ENCODE measurements at places on chromosomes 12 and 14.
A peak's percentile ranks its signal among the peaks of the same experiment; 100 is the strongest.

- no peaks in the 10 kb centered on the region for H3K4me1 ChIP-seq
- DNase-seq: no peak
- H3K27ac ChIP-seq: no peak overlapping the region
- no peak overlapping the region for H3K4me3 ChIP-seq
Observed at GRCh38 chr14:22386924-22387775, 201.9 kb downstream of the DAD1 start.

GRCh38 chr14:60326274-60326673 is 77.3 kb downstream of the PPM1A start:
- H3K27ac ChIP-seq: no peak overlapping the region
- no peak for DNase-seq
- H3K27me3 ChIP-seq: peaks cover 20% of the 10 kb centered on the region
- H3K4me3 ChIP-seq: no peak overlapping the region
- peaks cover 22% of the 10 kb centered on the region for H3K4me1 ChIP-seq
- H3K36me3 ChIP-seq: no peaks in the 10 kb centered on the region

DNA sequence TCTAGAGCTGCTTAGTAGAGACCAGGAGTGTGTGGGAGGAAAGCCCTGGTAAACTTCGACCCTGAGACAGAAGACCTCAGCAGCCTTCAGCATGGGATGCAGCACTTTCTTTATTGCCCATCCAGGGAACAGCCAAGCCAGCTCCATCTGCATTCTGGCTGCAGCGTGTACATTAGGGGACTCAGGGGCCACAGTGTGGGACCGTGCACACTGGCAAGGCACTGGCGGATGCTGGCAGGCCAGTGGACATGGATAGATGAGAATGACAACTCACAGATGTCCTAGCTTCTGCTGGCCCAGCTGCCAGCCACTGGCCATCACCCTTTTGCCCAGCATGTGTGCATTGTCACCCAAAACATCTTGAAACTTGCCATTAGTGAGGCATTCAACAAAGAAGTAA is 12.5 kb downstream of the PLD4 start:
- no peak overlapping the region for H3K27ac ChIP-seq
- DNase-seq: no peak
- no peak overlapping the region for H3K4me3 ChIP-seq
- H3K4me1 ChIP-seq: no peaks in the 10 kb centered on the region

DNA sequence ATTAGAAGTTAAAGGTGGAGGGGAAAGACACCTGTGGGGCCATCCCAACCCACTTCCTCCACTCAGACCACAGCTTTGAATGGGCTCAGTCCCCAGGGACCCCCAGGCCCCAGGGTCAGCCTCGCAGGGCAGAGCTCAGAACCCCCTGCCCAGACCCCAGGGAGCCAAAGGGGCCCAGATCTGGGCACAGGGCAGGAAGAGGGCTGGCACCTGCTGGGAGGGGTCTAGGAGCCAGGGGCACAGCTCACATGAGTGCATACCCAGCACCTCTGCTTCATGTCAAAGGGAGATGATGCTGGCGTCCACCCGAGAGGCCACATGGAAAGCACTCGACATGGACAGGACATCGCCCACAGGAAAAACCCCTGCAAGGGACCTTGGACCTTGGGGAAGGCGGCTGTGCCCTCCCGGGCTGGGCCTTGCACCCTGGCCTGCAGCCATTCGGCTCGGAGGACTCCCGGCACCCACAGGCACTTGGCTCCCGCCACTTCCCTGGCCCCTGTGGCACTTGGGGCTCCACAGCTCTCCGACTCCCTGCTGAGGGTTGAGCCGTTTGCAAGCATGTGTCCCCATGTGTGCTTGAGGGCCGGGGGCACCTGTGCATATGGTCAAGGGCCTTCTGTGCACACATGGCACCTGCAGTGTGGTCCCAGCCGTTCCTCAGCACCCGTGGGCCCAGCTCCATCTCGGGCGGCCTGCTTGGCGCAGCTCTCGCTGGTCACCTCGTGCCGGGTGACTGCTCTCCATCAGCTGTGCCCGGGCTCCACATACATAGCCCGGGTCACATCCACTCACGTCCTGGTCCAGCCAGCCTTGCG is 7.8 kb upstream of the AMN start:
- no peaks in the 10 kb centered on the region for H3K36me3 ChIP-seq
- no peak overlapping the region for H3K4me3 ChIP-seq
- peaks cover 9% of the 10 kb centered on the region for H3K4me1 ChIP-seq
- no peaks in the 10 kb centered on the region for H3K27me3 ChIP-seq
- H3K27ac ChIP-seq: no peak overlapping the region

DNA sequence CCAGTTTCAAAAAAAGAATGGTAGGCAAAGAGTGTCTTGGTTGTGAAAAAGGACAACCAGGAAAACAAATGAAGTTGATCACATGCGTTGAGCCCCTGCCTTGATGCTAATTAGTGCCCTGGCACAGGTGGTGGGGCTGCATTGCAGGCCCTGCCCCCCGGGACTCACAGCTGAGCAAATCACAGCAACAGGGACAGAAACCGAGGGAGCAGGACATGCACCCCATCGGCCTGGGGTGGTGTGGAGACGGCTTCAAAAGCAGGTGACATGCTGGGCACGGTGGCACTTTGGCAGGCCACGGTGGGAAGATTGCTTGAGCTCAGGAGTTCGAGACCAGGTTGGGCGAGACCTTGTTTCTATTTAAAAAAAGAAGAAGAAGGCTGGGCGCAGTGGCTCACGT is 1.1 kb upstream of the PAPLN start:
- H3K4me1 ChIP-seq: peaks cover 9% of the 10 kb centered on the region
- peaks cover 66% of the 10 kb centered on the region for H3K27me3 ChIP-seq
- H3K36me3 ChIP-seq: no peaks in the 10 kb centered on the region
- no peak for DNase-seq

DNA sequence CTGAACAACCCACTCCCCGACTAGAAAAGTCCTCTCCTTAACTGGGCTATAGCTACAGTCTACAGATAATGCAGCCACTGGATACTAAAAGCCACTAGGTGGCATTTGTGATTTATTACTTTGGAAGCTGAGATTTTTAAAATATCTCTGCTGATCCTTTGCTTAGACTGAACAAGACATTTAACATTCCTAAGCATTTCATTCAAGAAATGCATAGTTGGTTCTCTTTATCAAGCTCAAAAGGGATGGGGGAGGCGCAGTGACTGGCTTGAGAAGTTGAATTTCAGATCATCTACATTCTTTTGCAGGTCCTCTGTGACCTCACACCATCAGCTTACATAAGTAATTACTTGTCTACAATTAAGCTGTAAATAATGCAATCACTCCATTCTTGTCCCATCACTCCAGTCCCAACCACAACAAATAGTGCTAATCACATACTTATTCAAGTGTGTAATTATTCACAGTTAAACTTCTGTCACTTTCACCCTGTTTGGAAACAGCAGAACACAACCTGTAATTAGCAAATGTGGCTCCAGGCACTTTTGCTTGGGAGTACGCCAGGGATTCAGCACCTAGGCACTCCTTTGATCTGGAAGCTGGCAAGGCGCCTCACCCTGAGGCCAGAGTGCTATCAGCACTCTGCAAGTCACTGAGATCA is 203.6 kb downstream of the NOVA1 start:
- no peaks in the 10 kb centered on the region for H3K27me3 ChIP-seq
- DNase-seq: no peak
- no peaks in the 10 kb centered on the region for H3K36me3 ChIP-seq
- no peak overlapping the region for H3K27ac ChIP-seq
- H3K4me1 ChIP-seq: no peaks in the 10 kb centered on the region
- H3K4me3 ChIP-seq: no peak overlapping the region

DNA sequence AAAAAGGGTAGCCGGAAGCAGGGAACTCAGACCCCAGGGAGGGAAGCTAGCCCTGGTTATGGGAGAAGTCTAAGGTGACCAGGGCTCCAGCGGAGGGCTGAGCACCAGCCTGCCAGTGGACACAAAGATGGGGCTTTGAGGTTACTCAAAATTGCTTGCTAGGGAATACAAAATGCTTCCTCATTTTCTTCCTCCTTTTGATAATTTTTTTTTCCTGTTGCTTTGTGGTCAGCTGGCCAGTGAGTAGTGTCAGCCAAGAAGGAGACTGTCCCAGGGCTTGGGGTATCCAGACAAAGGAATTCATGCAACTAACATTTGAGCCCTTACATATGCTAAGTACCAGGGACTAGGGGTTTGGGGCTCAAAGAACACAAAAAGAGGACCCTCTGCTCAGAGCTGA is 206.2 kb downstream of the PPM1H start:
- H3K27ac ChIP-seq: no peak overlapping the region
- no peak overlapping the region for H3K4me3 ChIP-seq
- DNase-seq: no peak
- no peaks in the 10 kb centered on the region for H3K4me1 ChIP-seq

DNA sequence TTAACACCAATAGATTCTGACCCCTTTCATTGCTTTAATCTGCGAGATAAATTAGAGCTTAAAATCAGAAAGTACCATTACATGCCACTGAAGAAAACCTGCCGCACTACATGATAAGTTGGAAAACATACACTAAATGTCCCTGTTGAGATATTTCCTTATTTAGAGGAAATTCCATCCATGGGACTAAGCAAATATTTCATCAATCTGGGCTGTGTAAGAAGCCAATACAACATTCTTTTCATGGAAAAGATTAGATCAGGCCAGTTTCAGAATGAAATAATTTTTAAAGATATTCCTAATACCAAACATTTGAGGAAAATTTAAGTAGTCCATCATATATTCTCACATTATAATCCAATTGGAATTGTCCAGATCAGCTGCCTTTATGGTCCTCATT is 112.8 kb downstream of the LLPH start:
- no peak for DNase-seq
- peaks cover 6% of the 10 kb centered on the region for H3K27me3 ChIP-seq
- H3K36me3 ChIP-seq: no peaks in the 10 kb centered on the region
- no peaks in the 10 kb centered on the region for H3K4me1 ChIP-seq

GRCh38 chr12:22881878-22882385 is 257.0 kb downstream of the ETNK1 start:
- no peak for DNase-seq
- H3K27ac ChIP-seq: no peak overlapping the region
- no peak overlapping the region for H3K4me3 ChIP-seq

DNA sequence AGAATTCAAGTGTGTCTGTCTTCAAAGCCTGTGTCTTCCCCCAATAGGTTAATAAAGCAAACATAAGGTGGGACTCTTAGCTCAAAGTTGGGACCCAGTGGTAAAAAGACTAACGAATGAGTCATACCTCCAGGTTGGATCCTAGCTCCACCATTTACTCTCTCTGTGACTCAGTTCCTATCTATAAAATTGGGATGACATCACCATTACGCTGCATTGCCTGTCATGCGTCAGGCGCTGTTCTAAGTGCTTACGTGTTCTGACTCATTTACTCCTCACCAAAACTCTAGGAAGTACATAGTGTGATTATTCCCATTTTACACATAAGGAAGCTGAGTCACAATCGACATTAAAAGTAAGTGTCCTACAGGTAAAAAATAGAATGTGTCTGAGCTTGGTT is 915.8 kb downstream of the VRK1 start:
- no peak overlapping the region for H3K27ac ChIP-seq
- peaks cover 31% of the 10 kb centered on the region for H3K4me1 ChIP-seq
- H3K27me3 ChIP-seq: no peaks in the 10 kb centered on the region

GRCh38 chr12:6966351-6966750 is 4.1 kb downstream of the PHB2 start:
- no peak for DNase-seq
- H3K4me1 ChIP-seq: peaks cover 65% of the 10 kb centered on the region
- H3K27ac ChIP-seq: peak overlapping the region; percentile 47

- H3K4me1 ChIP-seq: peaks cover 6% of the 10 kb centered on the region
- no peaks in the 10 kb centered on the region for H3K27me3 ChIP-seq
- H3K4me3 ChIP-seq: no peak overlapping the region
- peaks cover 4% of the 10 kb centered on the region for H3K36me3 ChIP-seq
- DNase-seq: no peak
- no peak overlapping the region for H3K27ac ChIP-seq
Observed at GRCh38 chr12:71671816-71672215, 7.7 kb downstream of the THAP2 start.

DNA sequence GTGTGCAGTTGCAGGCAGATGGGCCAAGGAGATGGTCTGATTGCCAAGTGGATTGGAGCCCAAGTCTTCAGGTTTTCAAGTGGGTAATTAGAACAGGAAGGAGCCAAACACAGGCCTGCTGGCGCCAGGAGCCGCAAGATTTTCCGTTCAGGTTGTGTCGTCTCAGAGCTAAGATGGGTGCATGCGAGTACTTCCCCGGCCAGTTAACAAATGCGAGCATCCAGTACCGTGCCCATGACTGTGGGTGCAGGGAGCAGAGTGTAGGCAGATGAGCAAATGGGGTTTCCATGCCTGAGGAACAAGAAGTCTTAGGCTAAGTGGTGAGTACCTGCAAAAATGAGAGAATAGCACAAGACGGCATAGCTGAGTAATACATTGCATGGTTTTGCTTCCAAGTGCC is 90.5 kb downstream of the CHST11 start:
- H3K27me3 ChIP-seq: no peaks in the 10 kb centered on the region
- H3K27ac ChIP-seq: no peak overlapping the region
- H3K4me1 ChIP-seq: peaks cover 51% of the 10 kb centered on the region

GRCh38 chr12:47312808-47313426 is 233.2 kb upstream of the AMIGO2 start:
- no peak for DNase-seq
- peaks cover 49% of the 10 kb centered on the region for H3K4me1 ChIP-seq
- H3K4me3 ChIP-seq: no peak overlapping the region
- peaks cover 18% of the 10 kb centered on the region for H3K36me3 ChIP-seq

DNA sequence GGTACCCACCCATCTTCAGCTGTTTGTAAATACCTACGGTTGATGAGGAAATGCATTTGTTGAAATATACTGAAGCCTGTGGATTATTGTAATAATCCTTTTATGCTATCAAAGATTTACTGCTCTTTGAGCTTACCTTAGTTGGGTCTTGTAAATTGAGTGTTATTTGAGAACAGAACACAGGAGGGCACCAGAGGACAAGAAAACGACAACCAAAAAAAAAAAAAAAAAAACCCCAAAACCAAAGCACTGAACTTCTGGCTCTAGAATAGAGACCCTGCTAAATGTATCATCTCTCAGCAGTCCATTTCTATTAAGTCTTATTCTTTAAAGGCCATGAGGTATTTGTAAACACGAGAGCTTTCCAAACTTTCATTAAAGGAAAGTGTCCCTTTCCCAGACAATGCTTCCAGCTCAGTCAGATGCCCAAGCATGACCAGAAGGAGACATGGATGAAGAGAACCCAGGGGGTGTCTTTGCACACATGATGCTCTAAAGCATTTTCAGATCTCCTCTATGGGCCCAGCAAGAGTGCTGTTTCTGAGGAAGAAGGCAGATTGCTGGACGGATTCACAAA is 763.9 kb downstream of the NRXN3 start:
- no peak overlapping the region for H3K27ac ChIP-seq
- no peaks in the 10 kb centered on the region for H3K27me3 ChIP-seq
- DNase-seq: no peak
- no peak overlapping the region for H3K4me3 ChIP-seq
- H3K4me1 ChIP-seq: no peaks in the 10 kb centered on the region

GRCh38 chr12:45585522-45586230 is 143.8 kb upstream of the ARID2 start:
- no peak overlapping the region for H3K4me3 ChIP-seq
- peaks cover 3% of the 10 kb centered on the region for H3K27me3 ChIP-seq
- no peak overlapping the region for H3K27ac ChIP-seq
- no peak for DNase-seq

All from activated CD8-positive, alpha-beta T cell treated with anti-CD3 and anti-CD28 coated beads, Interleukin-2, amount 10 ng/mL, durations not matched to agents 7 days and 5 days (primary cell).